Stimulated activated CD4-positive, alpha-beta T cell treated with anti-CD3 and anti-CD28 coated beads, Interleukin-1b, Interleukin-23, amount 100 ng/mL, for 1 hour (primary cell): ENCODE measurements at places on chromosomes 7 and 10.
A peak's percentile ranks its signal among the peaks of the same experiment; 100 is the strongest.

- DNase-seq, result no peak
Measured at GRCh38 chr10:132838346-132838970, 52.5 kb upstream of the NKX6-2 start.

- peak; percentile 78 for DNase-seq
Measured at GRCh38 chr10:22228943-22229801, 11.4 kb upstream of the EBLN1 start.

DNA sequence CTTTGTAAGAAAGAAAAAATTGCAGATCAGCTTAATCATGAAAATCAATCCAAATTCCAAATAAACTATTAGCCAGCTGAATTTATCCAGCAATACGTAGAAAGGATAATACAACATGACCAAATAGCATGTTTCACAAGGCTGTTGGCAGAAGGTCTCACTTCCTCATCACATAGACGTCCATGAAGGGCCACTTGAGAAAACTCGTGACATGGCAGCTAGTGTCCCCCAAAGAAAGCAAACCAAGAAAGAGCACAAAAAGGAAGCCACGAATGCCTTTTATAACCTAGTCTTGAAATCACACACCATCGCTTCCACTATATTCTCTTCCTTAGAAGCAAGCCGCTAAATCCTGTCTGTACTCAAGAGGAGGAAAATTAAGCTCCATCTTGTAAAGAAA is 105.6 kb upstream of the NRBF2 start:
- DNase-seq, result no peak

- DNase-seq, result no peak
Measured at GRCh38 chr10:117413928-117414618, 38.8 kb upstream of the PDZD8 start.

- DNase-seq, result no peak
Measured at GRCh38 chr7:158863611-158864506, 7.5 kb downstream of the DYNC2I1 start.

DNA sequence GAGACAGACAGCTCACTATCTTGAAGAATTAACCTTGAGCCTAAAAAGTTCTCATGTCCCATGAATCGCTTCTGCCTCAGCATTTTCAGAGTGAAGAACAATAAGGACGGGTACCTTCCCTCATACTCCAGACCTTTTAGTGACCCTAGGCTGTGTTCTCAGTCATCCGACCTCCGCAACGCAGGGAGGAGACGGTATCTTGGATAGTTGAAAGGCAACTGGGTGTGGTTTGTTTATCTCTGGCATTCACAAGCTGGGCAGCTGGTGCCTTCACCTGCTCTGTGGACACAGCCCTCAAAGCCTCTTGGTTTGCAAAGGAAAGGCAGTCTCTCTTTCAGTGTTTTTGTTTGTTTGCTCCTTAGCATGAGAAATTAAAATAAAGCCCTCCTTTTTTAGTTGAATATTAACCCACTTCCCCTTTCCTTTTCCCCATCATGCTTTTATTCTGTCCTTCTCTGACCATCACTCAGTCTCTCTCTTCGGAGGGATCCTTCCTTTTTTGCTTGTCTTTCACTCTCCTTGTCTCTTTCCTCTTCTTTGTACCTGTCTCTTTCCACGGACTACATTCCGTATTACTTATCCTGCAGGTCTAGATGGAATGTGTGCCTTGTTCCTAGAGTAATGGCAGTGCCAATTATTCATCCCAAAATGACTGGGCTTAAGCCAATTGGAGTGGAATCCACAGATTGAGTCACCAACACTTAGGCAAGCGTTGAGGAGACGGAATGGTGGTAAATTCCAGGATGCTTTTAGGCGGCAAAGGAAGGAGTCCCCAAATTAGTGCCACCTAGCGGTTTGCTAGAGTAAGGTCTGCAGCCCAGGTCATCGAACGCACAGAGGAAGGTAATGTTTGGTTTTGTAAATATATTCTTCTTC is 45.8 kb downstream of the PRR15 start:
- DNase-seq, result no peak

DNA sequence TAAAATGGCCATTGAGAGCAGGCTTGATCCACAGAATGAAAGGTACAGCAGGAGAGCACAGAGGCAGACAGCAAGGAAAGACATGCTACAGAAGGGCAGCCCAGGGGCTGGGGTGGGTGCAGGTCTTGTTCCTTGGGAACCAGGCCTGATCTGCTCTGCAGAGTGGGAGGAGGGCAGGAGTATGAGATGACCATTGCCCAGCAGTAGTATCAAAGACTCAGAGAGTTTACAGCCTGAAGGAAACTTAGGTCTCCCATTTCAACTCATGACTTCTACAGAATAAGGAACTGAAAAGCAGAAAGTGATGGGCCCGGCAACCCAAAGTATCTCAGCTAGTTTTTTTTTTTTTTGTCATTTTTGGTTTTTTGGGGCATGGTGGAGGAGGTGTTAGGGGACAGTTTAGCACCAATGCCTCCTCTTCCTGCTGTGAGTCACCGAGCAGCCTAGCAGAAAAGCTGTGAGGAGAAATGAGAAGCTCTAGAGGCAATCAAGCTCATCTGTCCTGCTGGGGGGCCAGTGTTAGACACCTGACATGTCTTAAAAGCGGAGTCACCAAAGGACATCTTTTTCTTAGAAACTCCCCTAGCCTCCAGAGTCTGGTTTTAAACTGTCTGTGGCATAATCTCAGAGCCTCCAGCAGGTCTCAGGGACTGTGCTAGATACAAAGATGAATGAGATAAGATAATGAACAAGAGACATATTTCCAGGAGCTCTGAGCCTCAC is 34.3 kb upstream of the HERPUD2 start:
- DNase-seq, result no peak

GRCh38 chr10:30124704-30125103 is 65.3 kb upstream of the JCAD start:
- DNase-seq, result no peak

DNA sequence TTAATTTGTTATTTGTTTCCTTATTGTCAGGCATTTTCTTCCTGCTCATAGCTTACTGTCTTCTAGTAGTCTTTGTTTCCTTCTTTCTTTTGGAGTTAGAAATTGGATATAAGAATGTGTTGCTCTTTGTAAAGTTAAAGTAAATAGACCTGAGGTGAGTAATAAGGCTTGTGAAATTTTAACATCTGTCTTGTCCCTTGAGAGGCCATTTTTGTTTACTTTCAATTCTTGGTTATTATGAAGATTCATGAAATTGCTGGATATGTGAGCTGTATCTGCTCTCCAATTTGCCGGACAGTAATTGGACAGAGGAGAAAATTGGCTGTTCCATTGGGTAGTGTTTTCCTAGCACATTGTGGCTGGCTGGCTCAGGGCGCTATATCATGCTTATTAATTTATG is 260.7 kb downstream of the EXOC4 start:
- no peak for DNase-seq

- no peak for DNase-seq
Measured at GRCh38 chr7:29309041-29309854, 114.7 kb downstream of the CHN2 start.

DNA sequence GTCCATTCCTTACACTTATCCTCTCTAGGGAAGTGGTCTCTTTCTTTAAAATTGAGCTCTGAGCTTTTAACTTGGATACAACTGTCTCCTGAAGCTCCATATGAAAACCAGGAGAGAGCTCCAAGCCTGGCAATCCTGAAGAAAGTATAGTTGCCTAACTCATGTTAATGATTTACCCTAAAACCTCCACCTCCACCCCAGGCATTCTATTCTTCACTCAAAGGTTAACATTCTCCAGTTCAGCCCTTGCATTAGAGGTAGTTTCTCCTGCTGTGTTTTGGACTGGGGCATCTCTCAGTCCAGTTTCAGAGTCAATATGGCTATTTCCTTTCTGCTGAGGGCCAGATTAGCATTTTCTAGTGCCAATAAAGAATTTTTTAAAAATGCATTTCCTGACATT is 195.5 kb downstream of the SLC25A13 start:
- DNase-seq, result no peak

GRCh38 chr7:151113344-151114150 is 27.3 kb downstream of the AGAP3 start:
- DNase-seq, result no peak

GRCh38 chr7:154984601-154985188 is 18.2 kb downstream of the PAXIP1 start:
- no peak for DNase-seq

GRCh38 chr7:155464183-155464582 is 6.3 kb downstream of the EN2 start:
- no peak for DNase-seq

DNA sequence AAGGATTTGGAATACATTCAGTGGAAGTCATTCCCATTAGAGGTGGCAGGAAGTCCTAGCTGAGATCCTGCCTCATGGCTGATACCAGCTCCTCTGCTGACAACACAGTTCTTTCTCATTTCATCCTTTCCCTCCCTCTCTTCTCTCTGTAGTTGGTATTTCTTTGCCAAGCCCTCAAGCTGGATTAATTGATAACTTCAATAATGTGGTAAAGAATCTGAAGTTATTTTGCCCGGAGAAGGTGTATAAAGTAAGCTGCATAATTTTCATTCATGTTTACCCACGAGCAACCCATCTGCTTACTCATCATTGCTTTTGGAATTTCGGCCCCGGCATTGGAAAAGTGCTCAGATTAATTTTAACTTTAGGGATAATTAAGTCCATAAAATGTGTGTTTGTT is 85.2 kb upstream of the PLPP4 start:
- DNase-seq, result no peak

DNA sequence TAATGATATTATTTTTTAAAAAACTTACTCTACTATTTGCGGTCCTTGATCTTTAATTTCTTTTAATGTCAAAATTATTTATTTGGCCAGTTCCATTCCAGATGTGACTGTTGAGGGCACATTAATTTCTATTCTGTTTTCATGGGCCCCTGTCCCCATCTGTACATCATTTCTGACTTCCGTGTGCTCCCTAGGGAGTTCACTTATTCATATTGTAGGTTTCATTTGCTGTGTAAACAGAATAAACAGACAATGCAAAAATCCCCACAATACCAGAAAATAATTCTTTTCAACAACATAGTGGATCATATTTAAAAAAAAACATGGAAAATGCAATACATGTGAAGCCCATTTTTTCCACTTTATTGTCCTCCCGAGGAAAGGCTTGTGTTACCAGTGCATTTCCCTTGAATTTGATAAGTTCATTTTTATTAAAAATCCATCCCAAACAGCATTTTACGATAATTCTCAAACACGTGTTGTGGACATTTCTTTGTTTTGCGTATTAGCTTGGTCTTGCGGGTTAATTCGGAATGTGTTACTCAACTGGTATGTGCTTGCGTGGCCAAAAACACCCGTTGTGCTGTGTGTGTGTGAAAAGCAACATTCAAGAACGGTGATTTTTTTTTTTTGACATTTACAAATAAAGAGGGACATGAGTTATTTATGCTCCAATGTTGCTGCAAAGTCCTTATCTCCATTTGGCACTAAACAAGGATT is 138.4 kb downstream of the MGMT start:
- DNase-seq, result no peak

DNA sequence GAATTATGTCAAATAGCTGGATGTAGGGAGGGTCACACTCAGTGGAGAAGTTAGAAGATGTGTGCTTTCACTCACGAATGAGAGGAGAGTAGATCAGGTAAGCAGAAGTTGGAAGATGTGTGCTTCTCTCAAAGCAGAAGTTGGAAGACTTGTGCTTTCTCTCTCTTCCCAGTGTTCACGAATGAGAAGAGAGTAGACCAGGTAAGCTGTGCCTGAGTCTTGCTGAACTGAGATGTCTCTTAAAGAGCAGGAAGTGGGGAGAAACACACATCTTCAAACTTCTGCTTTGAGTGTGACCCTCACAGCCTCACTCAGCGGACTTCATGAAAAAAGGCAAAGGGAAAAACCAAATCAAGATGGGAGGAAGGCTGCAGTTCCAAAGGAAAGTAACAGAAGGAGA is 7.0 kb upstream of the TMEM243 start:
- no peak for DNase-seq

DNA sequence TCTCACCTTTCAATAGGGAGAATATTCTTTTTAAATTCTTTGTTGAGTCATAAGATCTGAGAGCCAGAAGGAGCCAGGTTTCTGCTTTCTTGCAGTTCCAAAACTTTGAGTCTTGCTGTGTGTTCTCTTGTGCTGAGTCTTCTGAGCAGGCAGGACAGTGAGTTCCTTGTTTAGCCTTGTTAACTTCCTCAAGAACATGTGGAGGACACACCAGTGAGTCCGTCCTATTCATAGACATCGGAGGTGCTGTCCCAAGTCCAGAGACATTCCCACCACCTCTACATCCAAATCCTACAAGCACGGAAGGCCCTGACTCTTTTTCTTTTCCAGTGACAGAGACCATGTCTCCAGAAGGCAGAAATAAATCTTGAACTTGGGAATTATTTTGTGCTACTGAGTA is 135.2 kb upstream of the AGK start:
- DNase-seq, result no peak

- DNase-seq, result no peak
Measured at GRCh38 chr10:112217386-112218035, 33.9 kb upstream of the GPAM start.

DNA sequence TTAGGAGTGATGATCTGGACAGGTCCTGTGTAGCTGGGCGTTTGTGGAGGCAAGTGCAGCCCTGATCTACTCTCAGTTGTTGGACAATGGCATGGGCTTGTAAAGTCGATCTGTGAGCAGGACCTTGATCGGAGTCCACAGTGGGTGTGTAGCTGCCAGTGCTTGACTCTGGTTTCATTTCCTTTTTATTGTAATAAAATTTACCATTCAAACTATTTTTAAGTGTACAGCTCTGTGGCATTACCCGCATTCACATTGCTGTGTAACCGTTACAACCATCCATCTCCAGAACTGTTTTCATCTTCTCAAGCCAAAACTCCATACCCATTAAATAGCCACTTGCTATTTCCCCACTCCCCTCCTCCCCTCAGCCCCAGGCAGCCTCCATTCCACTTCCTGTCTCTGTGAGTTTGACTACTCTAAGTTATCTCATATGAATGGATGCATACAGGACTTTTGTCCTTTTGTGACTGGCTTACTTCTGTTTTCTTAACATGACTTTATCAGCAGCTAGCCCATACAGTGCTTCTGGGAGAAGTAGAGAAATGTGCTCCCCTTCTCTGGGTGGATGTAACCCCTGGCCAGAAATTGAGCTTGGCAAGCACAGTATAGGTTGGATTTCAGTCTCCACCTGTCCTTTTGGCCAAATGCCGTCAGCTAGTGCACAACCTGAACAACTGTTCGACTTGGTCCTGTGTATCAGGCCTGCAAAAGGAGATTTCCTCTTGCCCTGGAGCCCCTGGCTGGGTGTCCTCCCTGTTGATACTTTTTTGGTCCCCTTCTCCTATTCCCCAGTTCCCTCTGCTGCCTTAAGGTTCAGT is 180.0 kb downstream of the LRMDA start:
- no peak for DNase-seq

DNA sequence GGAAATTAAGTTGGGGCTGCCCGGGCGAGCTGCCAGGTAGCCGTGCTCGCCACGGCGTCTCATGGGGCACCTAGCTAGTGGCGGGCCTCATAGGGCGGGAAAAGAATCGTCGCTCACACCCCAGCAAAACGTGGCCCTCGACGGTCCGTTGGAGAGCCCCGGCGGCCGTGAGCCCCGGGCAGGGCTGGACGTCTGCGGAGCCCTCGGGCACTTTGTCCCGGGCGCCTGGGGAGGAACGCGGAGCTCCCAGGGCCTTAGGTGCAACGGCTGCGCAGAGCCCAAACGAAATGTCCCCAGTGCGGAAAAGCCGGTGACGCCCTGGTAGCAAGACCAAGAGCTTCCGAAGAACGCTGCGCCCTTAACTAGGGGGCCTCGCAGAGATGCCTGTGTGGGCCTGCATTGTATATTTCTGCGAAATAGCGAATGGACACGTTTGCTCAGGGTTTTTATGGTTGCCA is 866 bp upstream of the SFMBT2 start:
- no peak for DNase-seq
